ENCODE measurements at places on chromosomes 1 and 21.

GRCh38 chr21:43734928-43735229, 15.9 kb downstream of the PDXK start:
- no peak for DNase-seq

- no peak for DNase-seq
Measured at GRCh38 chr21:42624095-42624790, 29.2 kb upstream of the PDE9A start.

DNA sequence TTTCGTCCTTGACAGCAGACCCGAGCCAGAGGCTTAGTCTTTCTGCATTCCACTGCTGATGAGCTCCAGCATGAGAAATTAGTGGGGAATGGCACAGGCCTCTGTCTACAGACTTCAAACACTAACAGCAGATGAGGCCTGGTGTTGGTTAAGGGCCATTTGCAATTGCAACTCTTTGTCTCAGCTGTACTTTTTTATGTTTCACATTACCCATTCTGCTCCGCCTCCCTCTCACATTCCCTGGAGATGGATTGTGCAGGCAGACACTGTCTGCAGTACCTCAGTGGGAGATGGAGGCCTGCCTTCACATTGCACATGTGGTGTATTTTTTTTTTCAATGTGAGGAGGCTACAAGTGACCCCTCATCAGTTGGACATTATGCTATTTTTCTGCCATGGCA, 370.2 kb downstream of the DUSP10 start:
- DNase-seq = no peak

GRCh38 chr1:162196387-162196786, 126.9 kb downstream of the NOS1AP start:
- DNase-seq = no peak

- DNase-seq = no peak
Measured at GRCh38 chr1:199574950-199575349, 452.6 kb upstream of the NR5A2 start.

GRCh38 chr1:220711056-220711809, 21.1 kb downstream of the C1orf115 start:
- DNase-seq = no peak

- DNase-seq = no peak
Measured at GRCh38 chr1:56258371-56258770, 321.0 kb downstream of the PLPP3 start.

GRCh38 chr1:212463565-212464285, 31.0 kb downstream of the NENF start:
- DNase-seq = no peak

DNA sequence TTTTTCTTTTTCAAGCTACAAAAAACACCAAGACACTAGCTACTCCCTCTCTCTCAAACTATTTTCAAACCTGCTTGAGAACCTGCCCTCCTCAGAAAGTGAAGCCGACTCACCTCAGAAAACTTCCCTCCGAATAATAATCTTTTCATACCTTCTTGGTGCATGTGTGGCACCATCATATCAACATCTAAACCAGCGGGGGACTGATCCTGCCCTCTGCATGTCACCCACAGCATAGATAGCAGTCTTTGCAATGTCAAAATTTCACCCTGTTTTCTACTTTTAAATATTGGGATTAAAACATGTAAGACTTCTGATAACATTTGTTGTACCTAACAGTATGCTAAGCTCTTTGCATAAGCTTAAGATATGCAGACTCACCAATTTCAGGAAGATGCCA, 1260.3 kb downstream of the PLA2G4A start:
- no peak for DNase-seq

DNA sequence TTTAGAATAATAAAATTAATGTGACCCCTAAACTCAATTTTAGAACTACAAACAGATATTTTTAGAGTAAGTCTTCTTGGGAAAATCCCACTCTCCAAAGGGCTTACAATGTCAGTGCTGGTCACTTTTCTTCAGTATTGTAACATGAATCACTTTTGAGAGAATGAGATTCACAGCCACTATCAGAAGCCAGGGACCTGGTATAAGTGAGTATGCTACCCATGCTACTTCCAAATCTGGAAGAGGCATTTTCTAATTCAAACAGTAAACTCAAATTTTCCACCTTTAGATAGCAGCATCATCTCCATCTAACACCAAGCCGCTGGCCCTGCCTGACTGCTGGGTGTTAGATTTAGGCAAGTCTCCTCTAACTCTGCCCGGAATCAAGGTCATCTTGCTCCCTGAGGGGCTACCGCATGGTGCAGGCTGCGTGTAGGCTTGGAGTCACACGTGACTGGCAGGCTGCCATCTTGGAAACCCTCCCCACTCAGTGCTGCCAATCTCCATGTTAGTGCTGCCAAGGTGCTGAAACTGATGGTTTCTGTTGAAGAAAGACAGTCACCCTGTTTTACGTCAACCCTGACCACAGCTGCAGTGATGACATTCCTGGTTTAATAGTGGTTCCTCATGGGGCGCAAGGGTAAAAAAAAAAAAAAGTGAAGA, 882.9 kb upstream of the B3GALT2 start:
- DNase-seq = no peak

DNA sequence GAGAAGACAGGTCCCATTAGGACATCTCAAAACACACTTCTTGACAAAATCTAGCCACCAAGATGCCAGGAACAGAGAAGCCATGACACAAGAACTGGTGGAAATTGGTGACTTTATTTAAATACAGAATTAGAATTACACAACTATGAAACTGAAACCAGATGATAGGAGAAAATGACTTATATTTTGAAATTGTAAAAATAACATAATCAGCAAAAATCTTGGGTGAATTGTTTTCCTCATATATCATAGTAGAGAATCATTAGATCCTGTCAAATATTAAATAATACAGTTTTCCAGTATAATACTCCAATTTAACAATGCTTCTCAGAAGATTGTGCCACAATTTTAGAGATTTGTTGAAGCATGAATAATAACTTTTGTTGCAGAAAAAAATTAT, 81.5 kb upstream of the MROH9 start:
- DNase-seq = no peak

DNA sequence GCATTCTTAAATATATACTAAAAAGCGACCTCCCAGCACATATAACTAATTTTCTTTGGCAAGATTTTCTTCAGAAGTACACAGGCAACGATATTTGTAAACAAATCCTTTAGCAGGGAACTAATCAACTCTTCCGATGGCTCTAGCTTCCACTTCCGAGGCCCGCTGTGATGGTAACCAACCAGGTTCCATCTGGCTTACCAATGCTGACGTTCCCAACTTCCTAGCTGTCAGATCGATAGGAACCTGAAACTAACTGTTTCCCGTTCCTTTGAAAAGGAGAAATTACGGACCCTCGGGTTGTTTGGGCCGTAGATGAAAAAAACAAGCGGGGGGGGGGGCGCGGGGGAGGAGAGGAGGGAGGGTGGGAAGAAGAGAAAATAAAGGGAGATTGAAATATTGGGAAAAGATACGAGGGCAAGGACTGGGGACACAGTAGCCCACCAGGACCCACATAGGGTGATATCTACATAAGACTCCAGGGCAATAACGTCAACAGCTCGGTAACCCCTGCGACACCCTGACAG, 513 bp downstream of the GTF2B start:
- no peak for DNase-seq

GRCh38 chr1:170776777-170777176, 112.8 kb downstream of the PRRX1 start:
- DNase-seq = no peak

- no peak for DNase-seq
Measured at GRCh38 chr1:172827301-172827700, 168.4 kb downstream of the FASLG start.

DNA sequence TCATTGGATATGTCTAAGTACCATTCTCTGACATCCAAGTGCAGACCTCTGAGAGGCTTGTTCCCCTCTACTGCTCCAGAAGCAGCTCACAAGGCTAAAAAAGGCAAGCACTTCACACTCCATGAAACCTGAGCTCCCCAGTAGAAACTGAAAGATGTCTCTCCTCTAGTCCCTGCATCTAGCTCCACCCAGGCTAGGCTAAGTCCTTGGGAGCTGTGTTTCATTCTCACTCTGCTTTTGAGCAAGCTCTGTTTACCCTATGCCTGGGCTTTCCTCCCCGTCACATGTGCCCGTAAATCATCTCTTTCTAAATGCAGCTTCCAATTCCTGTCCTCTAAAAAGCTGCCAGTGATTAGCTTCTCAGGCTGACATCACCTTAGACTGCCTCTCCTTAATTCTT, 39.0 kb downstream of the LRRC71 start:
- no peak for DNase-seq

- no peak for DNase-seq
Measured at GRCh38 chr21:45351526-45352275, 53.3 kb upstream of the COL18A1 start.

DNA sequence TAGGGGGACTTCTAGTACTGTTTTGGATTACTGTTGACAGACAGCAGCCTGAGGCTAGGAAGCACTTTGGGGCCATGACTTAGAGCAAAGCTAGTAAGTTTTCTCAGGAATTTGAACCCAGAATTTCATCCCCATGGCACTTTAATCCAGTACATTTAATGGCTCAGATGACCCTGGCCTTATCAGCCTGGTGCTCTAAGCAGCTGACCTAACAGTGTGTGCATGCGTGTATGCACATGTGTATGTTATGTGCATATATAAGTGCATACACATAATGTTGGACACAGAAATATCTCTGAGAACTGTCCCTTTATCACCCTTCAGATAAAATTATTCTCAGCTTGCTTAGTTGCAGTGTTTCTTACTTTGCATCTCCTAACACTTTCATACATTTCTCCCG, 115.0 kb downstream of the CLIC6 start:
- no peak for DNase-seq

- no peak for DNase-seq
Measured at GRCh38 chr1:16173447-16174260, 17.8 kb upstream of the EPHA2 start.

DNA sequence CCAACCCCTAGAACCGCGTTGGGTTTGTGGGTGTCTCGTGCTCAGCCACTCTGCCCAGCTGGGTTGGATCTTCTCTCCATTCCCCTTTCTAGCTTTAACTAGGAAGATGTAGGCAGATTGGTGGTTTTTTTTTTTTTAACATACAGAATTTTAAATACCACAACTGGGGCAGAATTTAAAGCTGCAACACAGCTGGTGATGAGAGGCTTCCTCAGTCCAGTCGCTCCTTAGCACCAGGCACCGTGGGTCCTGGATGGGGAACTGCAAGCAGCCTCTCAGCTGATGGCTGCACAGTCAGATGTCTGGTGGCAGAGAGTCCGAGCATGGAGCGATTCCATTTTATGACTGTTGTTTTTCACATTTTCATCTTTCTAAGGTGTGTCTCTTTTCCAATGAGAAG, 18.7 kb downstream of the TFF3 start:
- DNase-seq = no peak

GRCh38 chr1:168069384-168069783, 67.3 kb downstream of the GPR161 start:
- DNase-seq = no peak

- DNase-seq = no peak
Measured at GRCh38 chr1:46061146-46061545, 71.3 kb downstream of the PIK3R3 start.

GRCh38 chr1:35882586-35882944, 444 bp upstream of the AGO1 start:
- DNase-seq = no peak

GRCh38 chr1:228325267-228325666, 81.4 kb downstream of the TRIM11 start:
- DNase-seq = no peak

DNA sequence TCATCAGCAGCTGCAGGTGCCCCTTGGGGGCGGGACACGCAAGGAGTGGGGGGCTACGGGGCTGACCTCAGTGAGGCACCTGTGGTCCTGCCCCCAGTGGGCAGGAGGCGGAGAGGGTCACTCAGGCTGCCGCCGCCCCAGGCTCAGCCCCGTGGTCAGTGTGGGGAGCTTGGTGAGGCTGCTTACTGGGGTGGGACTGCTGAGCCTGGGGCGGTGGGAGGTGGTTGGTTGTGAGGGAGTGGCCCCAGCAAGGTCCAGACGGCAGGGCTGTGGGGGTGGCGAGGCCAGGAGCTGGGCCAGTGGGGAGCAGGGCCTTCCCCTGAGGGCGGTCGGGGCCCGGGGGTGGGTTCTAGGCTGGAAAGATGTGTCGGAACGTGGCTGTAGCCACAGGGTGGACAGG, 14.3 kb downstream of the PFKL start:
- no peak for DNase-seq

DNA sequence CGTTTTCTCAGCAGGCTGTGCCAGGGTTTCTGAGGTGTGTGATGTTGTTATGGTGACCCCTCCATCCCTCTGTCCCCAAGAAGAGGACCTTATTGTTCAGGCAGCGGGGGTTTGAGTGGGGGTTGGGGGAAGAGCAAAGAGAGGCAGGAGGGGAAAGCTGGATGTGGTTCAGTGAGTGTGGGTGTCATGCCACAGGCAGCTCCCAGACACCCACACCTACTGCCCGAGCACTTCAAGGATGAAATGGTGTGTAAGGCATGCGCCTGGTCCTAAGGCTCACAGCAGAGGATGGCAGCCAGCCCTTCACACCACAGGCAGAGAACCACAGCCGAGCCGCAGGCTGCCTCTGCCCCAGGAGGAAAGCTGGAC, 49.9 kb upstream of the STUM start:
- DNase-seq = no peak

GRCh38 chr1:167791281-167792187, 69.8 kb downstream of the MPZL1 start:
- DNase-seq = no peak

GRCh38 chr1:178938101-178938958, 67.5 kb upstream of the ANGPTL1 start:
- no peak for DNase-seq

GRCh38 chr21:38613686-38614085, 115.4 kb upstream of the ERG start:
- no peak for DNase-seq

DNA sequence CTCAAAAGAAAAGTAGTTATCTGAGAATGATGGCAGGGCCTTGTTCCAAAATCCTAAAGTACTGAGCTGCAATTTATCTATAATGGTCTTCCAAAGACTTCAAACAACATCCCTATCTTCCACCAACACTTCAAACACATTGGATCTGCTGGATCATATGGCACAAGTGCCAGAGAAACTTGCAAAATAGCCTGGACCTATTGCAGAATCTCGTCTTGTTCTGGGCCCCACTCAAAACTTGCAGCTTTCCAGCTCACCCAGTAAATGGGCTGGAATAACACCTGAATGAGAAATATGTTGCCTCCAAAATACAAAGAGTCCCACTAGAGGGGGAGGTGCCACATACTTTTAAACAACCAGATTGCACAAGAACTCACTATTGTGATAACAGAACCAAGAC, 44.0 kb upstream of the PKN2 start:
- no peak for DNase-seq

DNA sequence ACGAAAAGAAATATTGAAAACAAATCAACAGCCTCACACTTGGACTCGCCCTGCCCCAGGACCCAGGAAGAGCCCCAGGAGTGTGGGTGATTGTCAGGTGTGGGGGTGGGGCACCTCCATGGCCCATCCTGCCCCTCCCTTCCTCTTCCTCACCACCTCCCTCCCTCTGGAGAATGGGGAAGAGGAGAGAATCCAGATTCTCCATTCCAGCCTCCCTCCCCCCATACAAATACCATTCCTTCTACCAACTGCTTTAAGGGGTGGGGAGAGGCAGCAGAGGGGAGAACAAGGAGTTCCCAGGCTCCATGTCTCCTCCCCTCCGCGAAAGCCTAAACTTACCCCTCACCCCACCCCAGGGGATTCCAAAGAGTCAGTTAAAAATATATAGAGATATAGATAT, 36.7 kb downstream of the MEF2D start:
- DNase-seq = no peak
